ENCODE measurements at places on chromosomes 3 and 15. TPM values are rescaled to one million over a fixed set of nuclear protein-coding genes. Genes with fewer than 3 reads are reported as not detected.

The WNT5A gene
- total RNA-seq = 34.6 TPM

The TMEM212 gene
- total RNA-seq = not detected

The KNG1 gene
- total RNA-seq = not detected

The NRROS gene
- not detected for total RNA-seq

The HEG1 gene
- total RNA-seq = 23.3 TPM

The SLC9A9 gene
- total RNA-seq = 1.4 TPM

GRCh38 chr15:77292969-77293558 lies 126.8 kb downstream of the PEAK1 start:
- H3K4me1 ChIP-seq = no peaks in the 10 kb centered on the region
- no peak overlapping the region for H3K27ac ChIP-seq
- H3K27me3 ChIP-seq = no peaks in the 10 kb centered on the region
- DNase-seq = no peak

- H3K4me3 ChIP-seq = no peak overlapping the region
- H3K36me3 ChIP-seq = no peaks in the 10 kb centered on the region
- 0 out of 2 replicates have a peak, but pooled peaks cover 3% of the 10 kb centered on the region for H3K27me3 ChIP-seq
- no peaks in the 10 kb centered on the region for H3K4me1 ChIP-seq
- H3K27ac ChIP-seq = no peak overlapping the region
- no peak for DNase-seq
Observed at GRCh38 chr15:89758981-89759380, 7.9 kb upstream of the MESP1 start.

DNA sequence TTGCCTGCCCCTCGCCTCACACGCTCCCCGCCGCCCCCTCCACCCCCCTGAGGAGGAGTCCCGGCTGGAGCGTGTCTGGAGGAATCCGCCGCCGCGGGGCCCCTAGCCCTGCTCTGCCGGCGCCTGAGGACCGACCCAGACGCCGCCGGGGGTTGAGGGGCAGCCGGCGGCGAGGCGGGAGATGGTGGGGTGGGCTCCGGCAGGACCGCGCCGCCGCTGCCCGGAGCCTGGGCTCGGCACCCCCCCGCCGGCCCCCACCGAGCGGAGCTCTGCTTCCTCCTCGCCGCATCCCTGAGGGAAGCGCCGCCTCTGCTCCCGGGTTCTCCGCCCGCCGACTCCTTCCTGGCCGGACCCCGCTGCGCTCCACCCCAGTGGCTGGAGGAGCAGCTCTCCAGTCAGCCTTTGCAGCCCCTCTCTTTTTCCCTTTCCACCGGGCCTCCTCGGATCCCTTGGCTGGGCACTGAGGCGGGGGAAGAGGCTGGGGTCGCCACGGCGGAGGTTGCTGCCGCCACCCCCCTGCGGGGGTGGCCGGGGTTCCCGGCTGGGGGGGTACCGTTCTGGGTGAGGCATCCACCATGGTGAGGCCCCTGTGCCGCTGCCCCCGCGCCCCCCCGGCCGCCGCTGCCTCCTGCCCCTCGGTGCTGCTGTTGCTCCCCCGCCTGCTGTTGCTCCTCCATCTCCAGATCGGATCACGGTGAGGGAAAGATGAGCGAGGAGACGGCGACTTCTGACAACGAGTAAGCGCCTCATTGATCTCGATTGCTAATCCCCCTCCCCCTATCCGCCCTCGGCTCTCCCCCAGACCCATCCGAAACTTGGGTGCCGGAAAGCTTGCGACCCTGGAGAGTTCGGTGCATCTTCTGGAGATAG lies at the start of gene SPRED1:
SPRED1 (plus strand) TSS at position 356 of the 870 bp plus-strand sequence; CDS start at position 706, 350 bp downstream.
- no peaks in the 10 kb centered on the region for H3K27me3 ChIP-seq
- H3K27ac ChIP-seq = peak within 1 kb of the TSS; percentile 96
- H3K4me3 ChIP-seq = peak within 1 kb of the TSS; percentile 89
- no peaks in the 10 kb centered on the region for H3K36me3 ChIP-seq
- DNase-seq = peak; percentile 61
- peaks cover 23% of the 10 kb centered on the region for H3K4me1 ChIP-seq

- H3K4me3 ChIP-seq = no peak overlapping the region
- H3K36me3 ChIP-seq = 0 out of 2 replicates have a peak, but pooled peaks cover 2% of the 10 kb centered on the region
- no peak overlapping the region for H3K27ac ChIP-seq
- H3K27me3 ChIP-seq = no peaks in the 10 kb centered on the region
- no peak for DNase-seq
Observed at GRCh38 chr3:195889870-195890295, 18.5 kb downstream of the TNK2 start.

DNA sequence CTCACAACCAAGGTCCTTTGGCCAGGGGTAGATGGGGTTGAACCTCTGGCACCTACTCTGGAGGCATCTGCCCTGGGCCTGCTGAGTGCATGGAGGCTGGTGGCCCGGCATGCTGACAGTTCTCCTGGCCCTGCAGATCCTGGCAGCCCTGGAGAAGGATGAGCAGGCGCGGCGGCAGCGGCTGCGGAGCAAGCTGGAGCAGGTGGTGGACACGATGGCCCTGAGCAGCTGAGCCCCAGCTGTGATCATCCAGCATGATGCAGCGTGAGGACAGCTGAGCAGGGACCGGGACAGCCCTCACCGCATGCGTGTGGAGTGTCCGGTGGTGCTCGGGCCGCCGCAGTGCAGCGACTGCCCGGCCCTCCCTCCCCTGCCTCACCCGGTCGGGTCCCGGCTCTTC lies 50.9 kb downstream of the PLXNA1 start:
- no peak overlapping the region for H3K4me3 ChIP-seq
- DNase-seq = peak; percentile 67
- H3K27ac ChIP-seq = no peak overlapping the region
- H3K36me3 ChIP-seq = peaks cover 14% of the 10 kb centered on the region
